EH (cell line): ENCODE measurements at places on chromosomes 16 and 17.
A peak's percentile ranks its signal among the peaks of the same experiment; 100 is the strongest.

- no peak for DNase-seq
Measured at GRCh38 chr17:82851381-82851780, 11.6 kb upstream of the ZNF750 start.

GRCh38 chr17:67151717-67152116 is 93.3 kb downstream of the HELZ start:
- peak; percentile 81 for DNase-seq

DNA sequence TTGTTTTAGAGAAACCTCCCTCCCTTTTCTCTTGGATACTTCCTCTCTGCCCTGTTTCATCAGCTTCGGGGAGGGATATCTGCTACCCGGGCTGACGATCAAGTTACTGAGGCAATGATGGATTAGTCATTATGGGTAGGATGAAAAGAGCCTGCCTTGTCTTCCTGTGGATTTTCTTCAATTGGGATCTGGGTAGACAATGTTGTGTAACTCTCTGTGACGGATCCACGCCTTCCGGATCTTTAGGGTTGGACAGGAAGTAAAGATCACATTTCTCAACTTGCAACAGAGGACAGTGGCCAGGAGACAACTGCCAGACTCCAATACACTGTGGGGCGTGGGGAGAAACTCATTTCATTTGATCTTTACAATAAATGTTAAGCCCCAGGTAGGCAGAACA is 11.3 kb upstream of the CHST6 start:
- peak; percentile 87 for DNase-seq

DNA sequence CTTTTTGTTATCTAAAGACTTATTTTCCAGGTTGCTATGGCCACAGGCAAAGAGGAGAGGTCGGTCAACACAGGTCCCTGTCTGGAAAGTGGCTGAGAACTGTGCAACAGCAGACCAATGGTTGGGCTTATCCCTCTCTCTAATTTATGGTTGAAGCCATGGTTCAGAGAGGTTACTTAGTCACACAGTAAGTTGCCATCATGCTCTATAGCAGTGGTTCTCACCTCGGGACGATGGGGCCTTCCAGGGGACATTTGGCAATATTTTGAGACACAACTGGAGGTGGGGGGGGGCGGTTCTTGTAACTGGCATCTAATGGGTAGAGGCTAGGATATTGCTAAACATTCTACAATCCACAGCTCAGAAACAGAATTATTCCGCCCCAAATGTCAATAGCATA is 842 bp upstream of the LDAF1 start:
- DNase-seq, result no peak

DNA sequence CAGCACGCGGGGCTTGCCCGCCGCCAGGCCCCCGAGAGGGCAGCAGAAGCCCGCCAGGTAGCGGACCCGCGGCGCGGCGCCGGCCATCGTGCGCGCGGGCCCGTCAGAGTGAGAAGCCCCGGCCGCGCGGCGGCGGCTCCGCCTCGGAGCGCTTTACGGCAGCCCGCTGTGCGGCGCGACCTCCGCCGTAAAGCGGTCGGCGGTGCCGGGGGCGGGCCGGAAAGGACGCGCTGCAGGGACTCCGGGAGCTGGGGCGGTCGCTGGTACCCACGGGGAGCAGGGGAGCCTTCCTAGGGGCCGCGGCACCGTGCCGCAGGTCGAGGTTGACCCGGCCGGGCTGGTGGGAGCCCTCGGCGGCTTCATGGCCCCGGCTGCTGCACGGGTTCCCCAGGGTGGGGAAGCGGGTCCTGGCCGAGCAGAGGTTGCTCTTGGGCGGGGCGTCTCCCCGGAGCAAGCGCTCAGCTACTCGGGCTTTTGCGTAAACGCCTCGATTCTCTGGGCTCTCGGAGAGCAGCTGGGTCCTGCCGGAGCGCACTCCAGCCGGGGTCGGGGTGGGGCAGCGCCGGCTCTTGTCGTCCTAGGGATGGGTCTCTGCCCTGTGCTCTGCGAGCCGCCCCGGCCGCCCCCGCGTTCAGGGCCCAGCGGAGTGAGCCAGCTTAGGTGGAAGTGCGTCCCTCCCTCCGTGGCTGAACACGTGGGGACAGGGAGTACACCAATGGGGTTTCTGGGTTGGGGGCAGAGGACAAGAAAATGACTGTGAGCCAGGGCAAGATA is at the start of gene FAAP100:
FAAP100 (minus strand) TSS at position 110 of the 774 bp plus-strand sequence; CDS start at position 87, 23 bp downstream.
- peak; percentile 79 for DNase-seq

DNA sequence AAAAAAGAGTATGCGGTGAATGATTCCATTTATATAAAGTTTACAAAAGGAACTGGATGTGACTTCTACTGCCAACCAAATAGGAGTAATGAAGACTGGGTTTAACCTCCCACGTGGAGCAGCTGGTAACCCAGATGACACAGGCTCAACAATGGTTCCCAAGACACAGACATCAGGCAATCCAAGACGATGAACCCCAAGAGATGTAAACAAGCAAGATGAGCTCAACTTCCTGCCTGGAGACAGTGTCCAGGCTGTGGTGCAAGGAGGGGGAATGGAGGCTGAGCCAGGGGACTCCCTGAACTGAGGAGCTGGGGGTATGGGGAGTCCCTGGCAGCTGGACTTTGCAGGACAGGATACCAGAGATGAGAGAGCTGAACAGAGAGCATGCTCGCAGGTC is 104.7 kb downstream of the LITAF start:
- peak; percentile 70 for DNase-seq

DNA sequence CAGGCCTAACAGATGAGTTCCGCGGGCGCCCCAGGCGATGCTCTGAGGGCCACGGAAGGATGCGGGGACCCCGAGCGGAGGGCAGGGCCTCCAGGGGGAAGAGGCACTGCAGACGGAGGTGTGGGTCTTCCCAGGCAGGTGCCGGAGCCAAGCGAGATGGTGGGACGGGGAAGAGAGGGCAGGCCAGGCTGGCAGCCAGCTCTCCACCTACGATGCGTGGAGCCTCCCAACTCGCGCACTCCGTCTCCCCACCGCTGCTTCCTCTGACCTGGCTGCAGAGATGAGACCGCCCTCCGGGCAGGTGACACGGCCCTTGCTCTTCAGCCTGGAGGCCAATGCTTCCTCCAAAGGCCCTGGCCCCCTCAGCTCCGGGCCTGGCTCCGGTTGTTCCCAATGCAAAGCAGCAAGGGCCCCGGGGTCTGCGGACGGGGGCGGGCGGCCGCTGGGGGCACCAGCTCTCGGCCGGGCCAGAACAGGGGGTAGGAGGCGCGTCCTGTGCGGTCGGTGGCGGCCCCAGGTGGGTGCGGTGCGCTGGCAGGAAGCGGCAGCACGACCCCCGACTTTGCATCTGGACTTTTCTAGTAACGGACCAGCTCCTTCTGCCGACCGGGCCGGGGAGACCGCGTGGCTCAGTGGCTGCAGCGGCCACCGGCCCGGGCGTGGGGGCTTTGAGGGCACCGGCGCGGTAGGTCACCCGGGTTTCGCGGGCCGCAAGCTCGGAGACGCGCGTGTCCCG is 1.5 kb upstream of the SOX8 start:
- DNase-seq, result no peak

- no peak for DNase-seq
Measured at GRCh38 chr16:11240636-11241473, 15.1 kb downstream of the SOCS1 start.

- DNase-seq, result peak; percentile 34
Measured at GRCh38 chr16:47779201-47780016, 318.3 kb downstream of the PHKB start.

- DNase-seq, result no peak
Measured at GRCh38 chr17:60652454-60653247, 25.0 kb upstream of the BCAS3 start.

DNA sequence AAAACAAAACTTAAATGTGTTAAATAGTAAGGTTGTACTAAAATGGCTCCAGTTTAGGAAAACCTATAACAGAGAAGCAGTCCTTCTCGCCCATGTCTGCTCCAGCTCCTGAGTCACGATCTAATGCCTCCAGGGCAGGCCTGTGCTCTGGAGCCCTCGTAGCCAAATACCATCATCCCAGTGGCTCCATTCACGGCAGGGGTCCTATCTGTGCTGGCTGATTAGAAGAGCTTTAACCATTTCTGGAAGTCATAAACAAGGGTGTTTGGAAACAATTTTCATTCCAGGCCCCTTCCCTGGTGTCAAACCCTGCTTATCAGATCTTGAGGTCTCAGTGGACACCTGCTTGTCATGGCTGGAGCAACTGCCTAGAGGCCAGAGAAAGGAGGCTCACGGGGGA is 336.9 kb downstream of the SOX9 start:
- peak; percentile 89 for DNase-seq

DNA sequence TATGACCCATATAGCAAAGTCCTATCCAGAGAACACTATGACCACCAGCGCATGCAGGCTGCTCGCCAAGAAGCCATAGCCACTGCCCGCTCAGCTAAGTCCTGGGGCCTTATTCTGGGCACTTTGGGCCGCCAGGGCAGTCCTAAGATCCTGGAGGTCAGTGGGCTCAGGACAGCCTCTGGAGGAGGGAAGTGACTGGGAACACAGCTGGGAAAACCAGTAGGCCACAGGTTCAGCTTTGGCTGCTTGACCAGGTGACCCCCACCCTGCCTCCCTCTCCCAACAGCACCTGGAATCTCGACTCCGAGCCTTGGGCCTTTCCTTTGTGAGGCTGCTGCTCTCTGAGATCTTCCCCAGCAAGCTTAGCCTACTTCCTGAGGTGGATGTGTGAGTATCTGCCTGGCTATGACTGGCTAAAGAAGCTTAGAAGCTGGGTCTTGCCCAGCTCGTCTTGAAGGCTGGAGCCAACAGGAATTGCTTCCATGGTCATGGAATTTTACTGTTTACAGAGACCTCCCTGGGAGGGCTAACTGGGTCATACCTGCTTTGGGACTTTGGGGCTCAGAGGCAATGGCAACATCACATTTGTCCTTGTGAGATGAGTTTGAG is 1.5 kb upstream of the OVCA2 start:
- no peak for DNase-seq

GRCh38 chr16:48353565-48354163 is 31.5 kb downstream of the SIAH1 start:
- DNase-seq, result peak; percentile 78

GRCh38 chr17:44221084-44221861 is 1.8 kb upstream of the UBTF start:
- DNase-seq, result peak; percentile 86
